ENCODE measurements at places on chromosomes 2 and 18. TPM values are rescaled to one million over a fixed set of nuclear protein-coding genes. Genes with fewer than 3 reads are reported as not detected.

DNA sequence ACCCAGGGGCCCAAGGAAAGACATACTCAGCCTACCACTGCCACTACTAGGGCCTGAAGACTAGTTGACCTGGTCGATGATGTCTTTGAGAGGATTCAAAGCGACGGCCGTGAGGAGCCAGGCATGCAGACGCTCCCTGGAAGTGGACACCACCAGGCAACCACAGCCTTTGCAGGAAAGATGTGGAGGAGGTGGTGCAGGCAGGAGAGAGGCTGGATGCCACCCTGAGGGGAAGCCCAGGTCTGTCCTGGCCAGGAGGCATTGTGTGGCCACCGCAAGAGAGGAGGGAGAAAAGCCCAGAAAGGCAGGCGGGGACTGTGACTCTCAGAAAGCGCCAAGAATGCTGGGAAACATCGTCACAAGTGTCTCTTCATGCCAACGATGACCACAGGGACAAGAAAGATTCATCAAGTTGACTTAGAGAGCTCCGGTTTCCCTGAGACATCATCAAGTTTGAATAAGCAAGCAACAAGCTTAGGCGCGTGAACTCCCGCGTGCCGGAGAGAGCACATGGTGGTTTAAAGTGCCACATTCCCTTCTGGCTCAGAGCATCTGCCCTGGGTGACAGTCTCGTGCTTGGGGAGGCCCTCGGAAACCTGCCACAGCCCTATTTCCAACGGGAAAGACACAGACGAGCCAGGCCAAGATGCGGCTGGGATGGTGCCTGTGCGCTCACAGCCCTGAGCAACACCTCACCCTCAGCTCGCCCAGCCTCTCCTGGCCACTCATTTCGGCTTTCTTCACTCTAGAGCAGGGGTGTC lies 464.5 kb upstream of the SALL3 start:
- no peaks in the 10 kb centered on the region for H3K4me1 ChIP-seq
- no peak overlapping the region for H3K4me3 ChIP-seq
- no peaks in the 10 kb centered on the region for H3K27me3 ChIP-seq

GRCh38 chr18:12907258-12907925 lies 23.4 kb upstream of the PTPN2 start:
- H3K36me3 ChIP-seq, result no peaks in the 10 kb centered on the region
- H3K4me3 ChIP-seq, result no peak overlapping the region

DNA sequence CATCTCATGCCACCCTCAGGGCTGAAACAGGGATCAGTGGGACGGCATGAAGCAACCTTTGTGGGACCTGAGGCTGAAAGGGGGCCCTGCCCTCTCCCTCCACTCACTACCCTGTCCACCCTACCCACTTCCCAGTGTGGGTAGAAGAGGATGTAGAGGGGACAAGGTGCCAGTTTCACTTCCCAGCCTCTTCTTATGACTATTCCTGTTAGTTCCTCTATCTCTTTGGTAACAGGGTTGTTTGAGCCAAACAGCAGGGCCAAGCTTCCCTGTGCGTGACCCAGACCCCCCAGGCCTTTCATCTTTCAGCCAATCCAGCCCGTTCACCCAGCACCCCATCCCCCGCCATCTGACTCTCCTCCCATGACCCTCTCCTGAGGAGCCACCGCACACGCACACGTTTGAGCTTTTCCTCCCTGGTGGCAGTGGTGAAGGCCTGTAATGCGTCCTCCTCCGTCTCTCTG lies 82.3 kb downstream of the STPG4 start:
- no peak overlapping the region for H3K4me3 ChIP-seq
- H3K4me1 ChIP-seq, result peaks cover 41% of the 10 kb centered on the region
- H3K27ac ChIP-seq, result no peak overlapping the region
- DNase-seq, result no peak
- H3K36me3 ChIP-seq, result peaks cover 4% of the 10 kb centered on the region

DNA sequence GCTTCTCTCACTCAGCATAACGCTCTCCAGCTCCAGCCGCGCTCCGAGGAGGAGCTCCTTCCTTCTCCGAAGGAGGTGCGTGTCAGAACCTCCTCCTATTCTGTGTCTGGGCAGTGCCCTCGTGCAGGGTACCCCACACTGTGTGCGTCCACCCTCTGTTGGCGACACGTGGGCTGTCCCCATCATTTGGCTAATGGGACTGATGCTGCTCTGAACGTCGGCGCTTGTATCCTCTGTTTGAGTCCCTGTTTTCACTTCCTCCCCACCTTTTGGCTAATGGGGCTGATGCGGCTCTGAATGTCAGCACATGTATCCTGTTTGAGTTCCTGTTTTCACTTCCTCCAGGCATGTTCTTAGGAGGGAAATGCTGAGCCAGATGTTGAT lies 22.2 kb downstream of the KCNG2 start:
- no peak for DNase-seq
- no peak overlapping the region for H3K27ac ChIP-seq
- no peaks in the 10 kb centered on the region for H3K27me3 ChIP-seq
- H3K4me1 ChIP-seq, result no peaks in the 10 kb centered on the region
- no peaks in the 10 kb centered on the region for H3K36me3 ChIP-seq
- no peak overlapping the region for H3K4me3 ChIP-seq

DNA sequence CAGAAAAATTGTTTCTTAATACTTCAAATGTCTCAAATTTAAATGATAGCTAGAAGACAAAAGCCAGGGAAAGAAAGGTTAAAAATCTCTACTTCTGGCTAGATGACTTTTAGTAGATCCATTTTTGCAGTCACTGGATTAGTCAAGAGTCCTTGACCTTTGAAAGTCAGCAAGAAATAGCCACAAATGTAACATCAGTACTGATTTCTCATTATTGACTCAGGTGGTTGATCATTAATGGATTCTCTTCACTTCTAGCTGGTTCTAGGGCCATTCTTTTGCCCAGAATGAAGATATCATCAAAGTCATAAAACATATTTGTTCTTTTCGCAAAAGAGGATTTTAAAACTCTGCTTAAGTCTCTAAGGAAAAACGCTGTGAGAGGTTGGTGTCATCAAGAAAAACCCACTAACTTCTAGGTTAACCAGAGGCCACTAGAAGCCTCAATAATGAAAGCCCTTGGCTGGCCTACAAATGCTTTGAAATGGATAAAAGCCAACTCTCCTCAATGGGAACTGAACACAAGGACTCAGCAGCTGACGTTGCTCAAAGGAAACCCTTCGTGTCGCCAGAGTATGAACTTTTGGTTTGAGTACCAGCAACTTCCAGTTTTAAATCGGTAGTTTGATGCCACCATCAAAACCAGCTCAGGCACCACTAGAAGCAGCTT lies 66.3 kb downstream of the IRS1 start:
- no peaks in the 10 kb centered on the region for H3K4me1 ChIP-seq
- H3K4me3 ChIP-seq, result no peak overlapping the region
- H3K36me3 ChIP-seq, result no peaks in the 10 kb centered on the region
- H3K27ac ChIP-seq, result no peak overlapping the region
- no peaks in the 10 kb centered on the region for H3K27me3 ChIP-seq

- peaks cover 5% of the 10 kb centered on the region for H3K27me3 ChIP-seq
- no peaks in the 10 kb centered on the region for H3K36me3 ChIP-seq
- no peaks in the 10 kb centered on the region for H3K4me1 ChIP-seq
- DNase-seq, result no peak
- H3K4me3 ChIP-seq, result no peak overlapping the region
Observed at GRCh38 chr2:158953926-158954763, 14.3 kb upstream of the TANC1 start.

- H3K4me1 ChIP-seq, result no peaks in the 10 kb centered on the region
- H3K4me3 ChIP-seq, result no peak overlapping the region
- no peak for DNase-seq
- H3K27me3 ChIP-seq, result no peaks in the 10 kb centered on the region
- no peak overlapping the region for H3K27ac ChIP-seq
Observed at GRCh38 chr2:6957031-6957714, 40.0 kb downstream of the RNF144A start.

- H3K27me3 ChIP-seq, result no peaks in the 10 kb centered on the region
- H3K27ac ChIP-seq, result no peak overlapping the region
- no peak for DNase-seq
- H3K36me3 ChIP-seq, result peaks cover 48% of the 10 kb centered on the region
Observed at GRCh38 chr2:239963646-239964205, 61.4 kb downstream of the NDUFA10 start.

DNA sequence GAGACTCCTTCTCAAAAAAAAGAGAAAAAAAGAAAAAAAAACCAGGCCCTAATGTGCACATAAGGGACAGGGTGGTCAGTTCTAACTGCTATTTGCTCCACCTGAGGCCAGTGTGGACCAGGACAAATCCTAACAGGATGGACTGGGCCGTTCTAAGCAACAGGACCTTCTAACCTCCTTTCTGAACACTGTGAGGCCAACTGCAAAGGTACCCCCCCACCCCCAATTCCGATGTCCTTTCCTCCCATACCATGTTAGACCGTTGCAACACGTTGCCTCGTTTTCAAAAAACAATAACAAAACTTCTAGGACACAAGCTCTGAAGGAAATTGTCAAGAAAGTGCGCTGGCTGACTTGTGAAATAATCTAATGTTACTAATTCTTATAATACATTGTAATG lies 1.2 kb downstream of the THAP4 start:
- H3K27ac ChIP-seq, result peak overlapping the region; percentile 53
- peaks cover 16% of the 10 kb centered on the region for H3K36me3 ChIP-seq
- DNase-seq, result no peak

DNA sequence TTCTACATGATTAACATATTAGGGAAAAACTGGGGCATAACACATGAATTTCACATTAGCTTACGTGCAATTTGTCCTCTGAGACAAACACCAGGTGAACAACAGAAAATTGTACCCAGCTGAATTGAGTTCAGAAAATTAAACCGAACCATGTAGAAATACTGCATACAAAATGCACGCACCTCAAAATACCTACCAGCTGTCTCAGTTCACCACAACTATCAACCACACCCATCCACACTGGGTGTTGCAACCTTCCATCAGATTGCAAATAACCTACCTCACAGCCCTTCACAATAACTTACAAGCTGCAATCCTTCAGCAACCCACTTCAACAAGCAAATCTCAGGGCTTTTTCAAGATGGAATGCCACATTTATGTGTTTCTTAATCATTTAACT lies 55.9 kb downstream of the UNC50 start:
- no peaks in the 10 kb centered on the region for H3K27me3 ChIP-seq
- peak; percentile 81 for DNase-seq
- peaks cover 74% of the 10 kb centered on the region for H3K4me1 ChIP-seq
- peak overlapping the region; percentile 54 for H3K4me3 ChIP-seq

GRCh38 chr18:48365965-48366364 lies 43.2 kb downstream of the ZBTB7C start:
- no peaks in the 10 kb centered on the region for H3K4me1 ChIP-seq
- no peak for DNase-seq
- H3K4me3 ChIP-seq, result no peak overlapping the region
- H3K36me3 ChIP-seq, result no peaks in the 10 kb centered on the region
- H3K27me3 ChIP-seq, result no peaks in the 10 kb centered on the region

GRCh38 chr2:131132729-131133128 lies 27.6 kb downstream of the PLEKHB2 start:
- H3K36me3 ChIP-seq, result peaks cover 29% of the 10 kb centered on the region
- no peaks in the 10 kb centered on the region for H3K27me3 ChIP-seq
- no peak overlapping the region for H3K27ac ChIP-seq
- no peak overlapping the region for H3K4me3 ChIP-seq

DNA sequence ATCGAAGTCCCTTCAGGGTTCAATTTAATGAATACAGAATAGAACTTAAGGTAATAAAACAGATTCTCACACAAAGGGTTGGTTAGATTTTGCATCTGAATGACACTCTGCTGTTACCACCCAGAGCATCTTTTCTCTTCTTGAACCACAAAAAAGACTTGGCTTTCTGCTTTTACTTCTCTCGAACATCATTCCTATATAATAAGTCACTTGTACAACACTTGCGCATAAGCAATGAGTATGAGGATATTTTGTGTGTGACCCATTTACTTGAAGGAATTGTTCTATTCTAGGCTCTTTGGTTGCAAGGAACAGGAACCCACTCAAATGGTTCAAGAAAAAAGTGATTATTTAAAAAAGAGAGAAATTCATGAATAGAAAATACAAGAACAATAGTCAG lies 126.2 kb downstream of the NUP35 start:
- H3K27me3 ChIP-seq, result no peaks in the 10 kb centered on the region
- no peaks in the 10 kb centered on the region for H3K36me3 ChIP-seq
- H3K4me1 ChIP-seq, result no peaks in the 10 kb centered on the region
- H3K27ac ChIP-seq, result no peak overlapping the region

DNA sequence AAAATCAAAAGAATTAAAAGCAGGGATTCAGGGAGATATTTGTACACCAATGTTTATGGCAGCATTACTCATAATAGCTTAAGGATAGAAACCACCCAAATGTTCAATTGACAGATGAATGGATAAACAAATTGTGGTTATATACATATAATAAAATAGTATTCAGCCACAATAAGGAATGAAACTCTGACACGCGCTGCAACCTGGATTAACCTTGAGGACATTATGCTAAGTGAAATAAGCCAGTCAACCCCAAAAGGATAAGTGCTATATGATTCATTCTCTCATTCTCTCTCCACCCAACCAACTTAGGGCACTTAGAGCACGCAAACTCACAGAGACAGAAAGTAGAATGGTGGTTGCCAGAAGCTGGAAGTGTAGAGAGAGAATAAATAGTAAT lies 216.8 kb upstream of the SLC14A2 start:
- no peaks in the 10 kb centered on the region for H3K4me1 ChIP-seq
- H3K27me3 ChIP-seq, result no peaks in the 10 kb centered on the region
- H3K4me3 ChIP-seq, result no peak overlapping the region
- no peak overlapping the region for H3K27ac ChIP-seq
- H3K36me3 ChIP-seq, result no peaks in the 10 kb centered on the region
- no peak for DNase-seq

DNA sequence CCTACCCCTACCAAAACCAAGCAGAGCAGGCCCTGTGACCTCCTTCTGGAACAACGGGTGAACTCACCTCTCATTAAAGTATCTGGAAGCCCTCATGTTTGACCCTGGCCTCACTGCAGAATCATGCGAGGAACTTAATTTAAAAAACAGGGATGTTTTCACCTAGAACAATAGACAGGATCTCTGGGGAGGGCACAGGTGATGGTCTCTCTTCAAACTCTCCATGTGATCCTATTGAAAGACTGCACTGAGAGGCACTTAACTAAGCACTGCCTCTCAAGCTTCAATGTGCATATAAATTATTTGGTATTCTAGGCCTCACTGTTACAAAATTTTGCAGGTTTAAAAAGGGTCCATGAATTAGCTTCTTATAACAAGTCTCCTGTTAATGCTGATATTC lies 7.5 kb downstream of the ZNF519 start:
- no peak for DNase-seq
- no peaks in the 10 kb centered on the region for H3K4me1 ChIP-seq
- H3K36me3 ChIP-seq, result no peaks in the 10 kb centered on the region
- no peaks in the 10 kb centered on the region for H3K27me3 ChIP-seq
- H3K27ac ChIP-seq, result no peak overlapping the region

GRCh38 chr2:143903172-143903856 lies 616.6 kb downstream of the ZEB2 start:
- no peaks in the 10 kb centered on the region for H3K4me1 ChIP-seq
- DNase-seq, result no peak
- H3K36me3 ChIP-seq, result no peaks in the 10 kb centered on the region

- no peak overlapping the region for H3K27ac ChIP-seq
- no peak for DNase-seq
- no peak overlapping the region for H3K4me3 ChIP-seq
- no peaks in the 10 kb centered on the region for H3K36me3 ChIP-seq
Observed at GRCh38 chr2:233339427-233339826, 14.9 kb upstream of the DGKD start.

Gene ANKRD30B
- not detected for total RNA-seq

Gene GPR35
- 6.8 TPM for total RNA-seq

Gene LBX2
- 0.30 TPM for total RNA-seq

Gene PPP1R1C
- not detected for total RNA-seq

Gene PECR
- 20.6 TPM for total RNA-seq

Gene CCL20
- 2.6 TPM for total RNA-seq

Gene DTNA
- not detected for total RNA-seq

Gene ACTG2
- not detected for total RNA-seq

Gene LMAN2L
- total RNA-seq, result 10.1 TPM

Data from CD4-positive, alpha-beta memory T cell (primary cell).